T-helper 1 cell treated with Interleukin-12 subunit alpha and Interleukin-12 subunit beta and Interleukin-4 antibody, amounts not matched to agents 30 ng/mL and 1 ng/mL, for 36 hours (primary cell): ENCODE measurements at places on chromosomes 3 and 15. TPM values are rescaled to one million over a fixed set of nuclear protein-coding genes. Genes with fewer than 3 reads are reported as not detected.

Gene SPATA12
- not detected in 2 replicates for total RNA-seq

Gene UPK1B
- not detected in 2 replicates for total RNA-seq

Gene ILDR1
- total RNA-seq: 0.27 and 0.37 TPM in 2 replicates

Gene CCR4
- 42.5 and 43.6 TPM in 2 replicates for total RNA-seq

Gene C3orf22
- not detected in 2 replicates for total RNA-seq

Gene ACAN
- total RNA-seq: not detected in 2 replicates

Gene EEF1AKMT4
- 6.2 and 6.5 TPM in 2 replicates for total RNA-seq

Gene GABRR3
- total RNA-seq: not detected in 2 replicates

Gene GALNT15
- not detected in 2 replicates for total RNA-seq

Gene CLSTN2
- 0.05 TPM in 1 of 2 replicates, not detected in the other for total RNA-seq

Gene ARL6
- 3.8 and 5.9 TPM in 2 replicates for total RNA-seq

Gene COMMD4
- 81.9 and 87.3 TPM in 2 replicates for total RNA-seq

Gene MGA
- 39.3 and 41.4 TPM in 2 replicates for total RNA-seq

Gene SATB1
- total RNA-seq: 662 and 688 TPM in 2 replicates

Gene ECE2
- total RNA-seq: not detected in 2 replicates

Gene ALDH1L1
- total RNA-seq: not detected in 2 replicates

Gene SCG5
- total RNA-seq: 2.2 and 2.8 TPM in 2 replicates

Gene RLBP1
- total RNA-seq: not detected in 2 replicates

Gene RUBCN
- total RNA-seq: 52.5 and 52.9 TPM in 2 replicates
